ENCODE measurements at places on chromosomes 5 and 9.

- no peak for DNase-seq
These were observed 24.7 kb upstream of the RASGEF1C start for GRCh38 chr5:180233729-180234128.

GRCh38 chr9:10134266-10134665 lies 478.5 kb downstream of the PTPRD start:
- no peak for DNase-seq

GRCh38 chr5:39015743-39016586 lies 58.2 kb downstream of the RICTOR start:
- DNase-seq, result no peak

GRCh38 chr9:21778304-21778703 lies 24.1 kb upstream of the MTAP start:
- no peak for DNase-seq

DNA sequence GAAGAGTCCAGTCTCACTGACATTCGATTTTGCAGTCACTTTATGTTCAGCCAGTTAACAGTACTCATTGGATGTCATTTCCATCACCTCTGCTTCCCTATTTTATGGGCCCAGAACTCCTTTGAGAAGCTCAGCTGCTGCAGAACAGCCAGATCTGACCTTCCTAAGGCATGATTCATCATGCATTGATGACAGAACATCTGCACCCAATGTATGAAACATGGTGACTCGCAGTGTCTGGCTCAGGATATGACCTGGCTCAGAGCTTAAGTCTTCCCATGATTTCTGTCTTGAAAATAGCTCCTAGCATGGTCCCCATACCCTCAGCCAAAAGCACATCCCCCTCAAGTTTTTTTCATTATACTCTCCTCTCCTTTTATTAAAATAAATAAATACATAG lies 92.6 kb upstream of the TRIM32 start:
- no peak for DNase-seq

GRCh38 chr9:77953590-77953989 lies 78.0 kb downstream of the GNAQ start:
- no peak for DNase-seq

- DNase-seq, result no peak
These were observed 129.8 kb upstream of the ZNF366 start for GRCh38 chr5:72637058-72637457.

All from NCI-H2081 treated with DMSO at 0.1 percent for 48 hours (cell line).